Coronary artery (tissue), 2 donors: ENCODE measurements at places on chromosomes 12 and 14.

DNA sequence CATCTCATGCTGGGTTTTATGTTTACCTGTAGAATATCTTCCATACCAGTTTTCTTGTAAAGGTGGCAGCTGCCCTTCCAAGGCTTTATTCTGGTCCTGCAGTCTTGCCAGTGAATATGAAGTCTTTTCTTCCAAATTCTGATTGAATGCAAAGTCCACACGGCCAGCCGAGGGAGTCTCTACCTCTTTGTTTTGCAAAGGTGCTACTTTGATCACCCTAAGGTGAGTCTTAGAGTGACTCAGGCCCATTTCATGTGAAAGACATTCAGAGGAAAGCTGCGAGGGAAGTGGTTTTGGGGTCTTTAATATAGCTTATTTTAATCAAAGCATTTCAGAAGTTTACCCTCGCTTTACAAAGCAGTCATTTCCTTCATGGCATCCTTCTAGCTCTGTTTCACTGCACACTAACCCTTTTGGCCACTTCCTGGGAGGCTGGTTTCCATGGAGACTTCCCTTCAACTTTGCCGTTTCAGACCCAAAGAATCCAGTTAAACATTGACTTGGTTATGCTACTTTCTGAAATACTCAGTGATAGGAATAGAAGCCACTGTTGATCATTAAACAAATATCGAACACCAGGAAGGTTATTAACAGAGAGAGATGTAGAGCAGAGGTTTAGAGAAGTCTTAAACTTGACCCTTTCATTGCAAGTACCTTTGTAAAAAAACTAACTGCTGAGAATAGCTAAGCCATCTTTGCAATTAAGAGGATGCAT lies at the start of gene CCDC198:
CCDC198 (minus strand) TSS at position 391 of the 715 bp plus-strand sequence; CDS start at position 249, 142 bp downstream.
- DNase-seq = no peak

DNA sequence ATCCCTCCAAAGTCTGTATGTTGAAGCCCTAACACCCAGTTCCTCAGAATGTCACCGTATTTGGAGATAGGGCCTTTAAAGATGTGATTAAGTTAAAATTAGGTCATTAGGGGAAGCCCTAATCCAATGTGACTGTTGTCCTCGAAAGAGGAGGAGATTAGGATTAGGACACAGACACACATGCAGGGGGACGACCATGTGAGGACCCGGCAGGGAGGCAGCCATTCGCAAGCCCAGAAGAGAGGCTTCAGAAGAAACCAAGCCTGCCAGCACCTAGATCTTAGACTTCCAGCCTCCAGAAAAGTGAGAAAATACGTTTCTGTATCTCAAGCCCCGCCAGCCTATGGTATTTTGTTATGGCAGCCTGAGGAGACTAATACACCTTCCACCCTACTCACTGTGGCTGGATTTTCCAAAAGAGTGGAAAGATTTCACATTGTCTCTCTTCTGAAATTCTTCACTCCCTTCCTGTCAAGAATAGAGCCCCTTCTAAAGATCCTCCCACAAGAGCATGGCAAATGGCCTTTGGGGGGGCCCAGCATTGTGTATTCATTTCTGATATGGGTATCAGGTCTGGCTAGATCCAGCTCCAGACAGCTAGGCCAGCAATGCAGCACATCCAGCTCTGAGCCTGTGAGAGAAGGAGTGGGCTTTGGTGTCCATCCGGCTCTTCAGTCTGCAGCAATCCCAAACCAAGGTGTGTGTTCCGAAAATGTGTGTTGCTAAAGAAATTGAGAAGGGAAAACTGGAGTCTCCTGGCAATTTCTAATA lies 15.4 kb upstream of the UBC start:
- no peak for DNase-seq

GRCh38 chr12:109716092-109716479 lies 2.5 kb downstream of the FAM222A start:
- DNase-seq = no peak

- DNase-seq = no peak
Measured at GRCh38 chr14:100027771-100028490, 37.3 kb upstream of the EVL start.

DNA sequence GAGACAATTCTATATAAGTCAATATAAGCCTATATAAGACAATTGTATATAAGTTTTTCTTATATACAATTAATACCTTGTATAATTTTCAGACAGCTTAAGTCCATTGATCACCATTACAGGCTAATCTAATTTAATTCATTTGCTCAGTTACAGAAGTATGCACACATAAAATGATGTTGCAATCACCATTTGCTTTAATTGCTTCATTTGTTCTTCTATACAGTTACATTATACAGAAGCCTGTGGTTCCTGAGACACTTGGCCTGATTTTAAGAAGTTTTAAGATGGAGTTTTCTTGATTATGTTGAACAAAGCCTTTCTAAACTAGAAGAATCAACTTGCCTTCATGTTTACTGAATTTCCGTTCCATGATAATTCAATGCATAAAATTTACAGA lies 314.6 kb upstream of the PDE3A start:
- DNase-seq = no peak

DNA sequence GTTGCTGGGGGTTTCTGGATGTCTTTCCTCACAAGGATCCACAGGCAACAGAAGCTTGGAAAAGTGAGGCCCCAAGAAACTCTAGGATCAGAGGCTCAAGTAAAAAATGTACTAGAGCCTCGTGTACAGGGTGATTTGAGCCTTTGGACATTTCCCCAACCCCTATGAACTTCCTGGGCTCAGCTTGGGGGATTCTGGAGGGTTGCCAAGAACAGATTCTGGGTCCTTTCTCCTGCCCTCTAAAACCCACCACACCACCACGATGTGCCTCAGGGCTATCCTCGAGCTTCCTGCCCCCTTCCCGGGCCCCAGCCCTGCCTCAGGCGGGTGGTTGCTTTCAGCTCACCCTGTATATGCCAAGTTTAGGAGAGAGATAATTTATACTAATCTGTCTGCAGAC lies 583 bp downstream of the FAM186B start:
- no peak for DNase-seq

DNA sequence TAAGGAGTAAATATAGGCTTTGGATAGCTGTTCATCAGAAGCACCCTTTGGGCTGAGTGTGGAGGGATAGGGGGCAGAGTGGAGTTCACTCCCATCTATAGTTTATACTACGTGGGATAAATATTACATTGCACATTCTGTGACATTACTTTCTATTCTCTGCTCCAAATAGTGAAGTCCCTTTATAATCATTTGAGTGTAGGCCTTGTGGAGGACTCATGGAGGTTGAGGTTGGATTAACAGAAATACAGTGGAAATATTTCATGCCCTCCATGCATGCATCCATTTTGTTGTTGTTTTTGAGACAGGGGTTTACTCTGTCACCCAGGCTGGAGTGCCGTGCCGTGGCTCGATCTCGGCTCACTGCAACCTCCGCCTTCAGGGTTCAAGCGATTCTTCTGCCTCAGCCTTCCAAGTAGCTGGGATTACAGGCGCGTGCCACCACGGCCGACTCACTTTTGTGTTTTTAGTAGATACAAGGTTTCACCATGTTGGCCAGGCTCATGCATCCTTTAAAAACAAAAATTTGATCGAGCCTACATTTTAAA lies 1.4 kb downstream of the CHPT1 start:
- no peak for DNase-seq

GRCh38 chr12:105343836-105344235 lies 13.3 kb downstream of the C12orf75 start:
- DNase-seq = no peak

GRCh38 chr12:9727813-9728212 lies 5.1 kb downstream of the CLECL1 start:
- DNase-seq = no peak

GRCh38 chr12:56029166-56029519 lies 8.3 kb downstream of the IKZF4 start:
- no peak for DNase-seq

DNA sequence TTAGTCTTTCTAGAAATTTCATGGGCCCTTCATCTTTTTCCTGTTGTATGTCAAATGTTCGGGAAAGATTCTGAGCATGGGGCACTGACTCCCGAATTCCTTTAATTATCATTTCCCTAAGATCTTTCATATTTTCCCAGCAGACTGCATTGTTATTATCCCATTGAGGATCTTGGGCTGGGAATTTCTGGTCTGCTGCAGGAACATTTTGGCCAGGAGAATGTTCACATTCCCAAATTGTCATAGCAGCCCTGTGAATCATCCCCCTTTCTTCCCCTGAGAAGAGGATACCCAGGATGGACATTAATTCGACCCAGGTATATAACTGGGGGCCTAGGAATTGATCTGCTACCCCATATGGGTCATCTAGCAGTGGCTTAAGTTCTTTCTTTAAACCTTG lies 112.5 kb downstream of the RIN3 start:
- no peak for DNase-seq

- DNase-seq = no peak
Measured at GRCh38 chr12:78085542-78086182, 255.0 kb downstream of the NAV3 start.
